ENCODE measurements at places on chromosomes 6 and 20.

DNA sequence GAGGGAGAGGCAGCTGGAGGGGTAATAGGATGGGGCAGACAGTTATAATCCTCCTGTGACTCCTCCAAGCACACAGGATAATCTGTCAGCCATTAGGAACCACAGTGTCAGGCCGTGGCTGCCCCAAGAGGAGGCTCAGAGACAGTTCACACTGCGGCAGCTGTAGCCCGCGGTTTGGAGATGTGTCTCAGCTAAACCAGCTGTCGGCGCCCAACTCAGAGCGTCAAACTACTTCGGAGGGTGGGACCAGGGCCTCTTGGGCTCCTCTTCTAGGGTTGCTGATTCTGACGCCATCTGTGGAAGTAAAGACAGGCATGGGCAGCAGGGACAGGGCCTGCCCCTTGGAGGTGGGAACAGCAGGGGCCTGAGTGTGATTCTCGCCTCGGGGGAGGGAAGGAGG is 309.8 kb downstream of the CDC5L start:
- no peak for DNase-seq

GRCh38 chr6:100257793-100258395 is 206.8 kb downstream of the SIM1 start:
- DNase-seq, result no peak

DNA sequence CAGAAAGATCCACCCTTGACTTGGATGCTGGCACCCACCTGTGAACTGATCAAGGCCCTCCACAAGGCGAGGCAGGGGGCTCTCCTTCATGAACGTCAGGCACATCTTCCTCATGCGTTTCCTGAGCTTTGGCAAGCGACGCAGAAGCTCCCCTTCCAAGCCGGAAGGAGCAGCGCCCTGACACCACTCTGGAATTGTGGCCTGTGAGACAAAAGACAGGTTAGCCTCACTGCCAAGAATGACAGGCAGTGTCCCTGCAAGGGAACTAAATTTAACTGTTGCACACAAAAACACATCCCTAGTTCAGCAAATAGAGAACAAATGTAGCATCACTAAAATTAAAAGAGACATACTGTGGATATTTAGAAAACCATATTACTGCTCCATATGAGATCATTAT is 42.0 kb upstream of the LYRM2 start:
- no peak for DNase-seq

DNA sequence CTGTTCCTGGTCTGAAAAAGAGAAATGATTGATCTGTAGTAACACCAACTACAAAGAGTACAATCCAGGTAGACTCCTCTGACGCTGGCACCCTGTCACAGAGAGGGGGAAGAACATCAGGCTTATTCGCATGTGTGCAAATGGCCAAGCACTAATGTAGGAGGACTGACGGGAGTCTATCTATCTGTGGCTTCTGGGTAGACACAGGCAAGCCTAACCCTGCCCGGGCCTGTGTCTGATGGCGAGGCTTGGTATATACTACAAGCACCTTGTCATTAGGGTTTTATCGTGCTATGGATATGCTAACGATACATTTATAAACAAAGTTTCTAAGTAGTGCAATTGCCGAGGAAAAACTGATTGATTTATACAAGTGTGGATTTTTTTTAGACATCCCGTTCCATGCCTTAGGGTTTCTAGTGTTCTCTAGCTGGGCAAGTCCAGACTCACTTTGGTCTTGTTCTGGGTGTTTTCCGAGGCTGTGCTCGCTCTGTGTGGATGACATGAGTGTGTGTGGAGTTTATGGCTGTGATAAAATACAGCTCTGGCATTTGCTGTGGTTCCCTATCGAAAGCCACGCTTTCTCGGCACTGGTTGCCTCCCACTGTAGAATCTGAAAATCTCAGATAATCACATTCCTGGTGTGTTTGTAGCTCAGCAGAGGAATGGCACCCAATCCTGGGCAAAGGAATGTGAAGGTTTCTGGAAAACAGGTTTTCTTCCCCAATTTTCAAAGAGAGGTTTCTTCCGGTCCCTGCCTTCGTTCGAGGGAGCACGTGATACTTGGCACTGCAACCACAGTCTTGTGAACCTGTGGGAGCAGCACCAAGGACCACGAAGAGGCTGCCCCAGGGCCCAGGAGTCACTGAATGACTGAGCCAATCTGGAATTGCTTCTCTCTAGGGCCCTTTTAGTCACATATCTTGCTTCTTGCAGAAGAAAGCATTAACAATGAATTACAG is 67.5 kb upstream of the EDN1 start:
- no peak for DNase-seq

- DNase-seq, result no peak
Measured at GRCh38 chr6:109521080-109521479, 38.1 kb upstream of the ZBTB24 start.

DNA sequence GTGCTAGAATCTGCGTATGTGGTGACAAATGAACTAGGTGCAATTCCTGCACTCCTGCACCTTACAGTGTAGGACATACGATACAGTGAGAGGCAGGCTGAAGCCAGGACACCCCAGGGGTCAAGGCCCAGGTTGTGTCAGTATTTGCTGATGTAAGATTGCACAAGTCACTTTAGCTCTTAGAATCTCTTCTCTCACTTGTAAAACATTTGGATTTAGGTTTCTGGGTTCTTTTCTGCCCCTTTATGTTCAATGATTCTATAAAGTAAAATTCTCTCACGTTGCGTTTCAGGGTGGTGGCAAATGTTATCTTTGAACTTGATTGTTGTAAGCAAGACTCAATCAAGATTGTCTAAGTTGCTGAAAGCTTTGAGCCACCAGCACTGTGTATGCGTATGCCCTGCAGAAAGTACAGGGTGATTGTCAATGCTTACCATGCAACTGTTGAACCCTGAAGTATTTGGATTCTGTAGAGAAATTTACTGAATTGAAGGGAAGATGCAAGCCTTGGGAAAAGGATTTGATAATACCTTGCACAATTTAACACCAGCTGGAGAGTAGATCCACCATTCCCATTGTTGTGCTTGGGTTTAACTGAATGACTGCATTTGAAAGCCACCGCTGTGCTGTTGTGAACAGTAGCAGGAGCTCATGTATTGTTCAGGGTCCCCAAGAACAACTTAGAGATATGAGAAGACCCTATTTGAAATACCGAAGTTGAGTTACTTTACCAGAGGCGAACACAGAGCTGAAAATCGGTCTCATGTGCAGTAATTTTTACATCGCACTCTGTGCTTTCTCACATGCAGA is 106.1 kb upstream of the CITED2 start:
- no peak for DNase-seq

GRCh38 chr6:30219244-30219643 is 6.0 kb upstream of the TRIM26 start:
- peak; percentile 33 for DNase-seq

DNA sequence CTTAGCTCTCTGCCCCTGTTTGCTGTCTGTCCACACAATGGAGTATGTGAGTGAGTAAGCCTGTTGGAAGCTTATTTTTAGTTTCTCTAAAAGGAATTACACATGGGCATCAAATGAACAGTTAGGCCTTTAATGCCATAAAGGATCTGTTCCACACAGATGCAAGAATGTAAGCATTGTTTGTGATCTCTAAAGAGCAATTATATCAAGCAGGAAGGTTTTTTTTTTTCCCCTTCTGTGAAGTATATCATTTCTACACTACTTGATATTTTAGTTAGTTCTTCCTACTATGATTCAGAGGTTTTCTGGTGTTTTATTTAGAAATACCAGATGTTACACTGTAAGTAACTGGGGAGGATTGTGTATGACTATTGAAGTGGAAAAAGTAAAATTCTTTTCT is 627.5 kb downstream of the COL12A1 start:
- no peak for DNase-seq

DNA sequence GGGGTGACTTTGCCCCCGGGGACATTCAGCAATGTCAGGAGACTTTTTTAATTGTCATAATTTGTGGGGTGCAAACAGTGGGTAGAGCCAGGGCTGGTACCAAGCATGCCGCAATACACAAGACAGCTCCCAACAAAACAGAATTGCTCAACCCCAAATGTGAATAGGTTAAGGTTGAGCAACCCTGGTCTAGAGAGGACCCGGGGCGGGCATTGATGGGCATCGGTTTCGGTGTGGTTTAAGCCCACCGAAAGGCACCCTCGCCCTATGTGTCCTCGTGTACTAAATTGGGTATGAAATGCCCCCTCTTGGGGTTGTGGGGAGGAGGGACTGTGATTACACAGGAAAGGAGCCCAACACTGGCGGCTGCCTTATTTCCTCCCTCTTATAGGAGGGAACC is 36.0 kb downstream of the KIAA1755 start:
- no peak for DNase-seq

DNA sequence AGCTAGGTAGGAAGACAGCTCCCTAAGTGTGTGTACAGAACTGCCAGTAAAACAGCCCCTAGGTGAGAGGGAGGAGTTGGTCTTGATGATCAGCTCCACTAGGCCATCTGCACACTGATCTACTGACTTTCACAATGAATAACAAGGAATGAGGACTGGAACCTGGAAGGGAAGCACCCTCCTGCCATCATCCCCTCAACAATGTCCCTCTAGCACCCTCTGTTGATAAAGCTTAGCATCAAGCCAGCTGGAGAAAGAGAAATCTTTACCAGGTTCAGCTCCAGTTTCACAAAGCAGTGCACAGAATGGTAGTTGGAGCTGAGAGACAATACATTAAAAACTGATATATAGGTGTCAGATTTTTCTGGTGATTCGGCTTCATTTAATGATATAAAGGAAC is 57.2 kb upstream of the IRAK1BP1 start:
- DNase-seq, result no peak

DNA sequence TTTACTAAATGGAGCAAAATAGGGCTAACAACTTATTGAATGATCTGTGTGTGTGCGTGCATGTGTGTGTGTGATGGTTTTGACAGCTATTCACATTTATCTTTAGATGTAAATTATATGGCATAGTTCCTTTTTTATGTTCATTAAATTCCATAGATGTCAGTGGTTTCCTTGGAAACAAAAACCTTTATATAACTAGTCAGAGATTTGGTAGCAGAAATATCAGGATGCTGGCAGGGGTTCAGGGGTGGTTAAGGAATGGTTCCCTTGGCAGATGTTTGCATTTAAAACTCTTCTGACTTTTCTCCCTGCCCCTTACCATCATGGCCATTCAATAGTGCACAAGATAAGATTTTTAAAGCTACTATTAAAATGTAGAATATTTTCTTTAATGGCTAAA is 256.6 kb downstream of the PLCB1 start:
- DNase-seq, result peak; percentile 35

DNA sequence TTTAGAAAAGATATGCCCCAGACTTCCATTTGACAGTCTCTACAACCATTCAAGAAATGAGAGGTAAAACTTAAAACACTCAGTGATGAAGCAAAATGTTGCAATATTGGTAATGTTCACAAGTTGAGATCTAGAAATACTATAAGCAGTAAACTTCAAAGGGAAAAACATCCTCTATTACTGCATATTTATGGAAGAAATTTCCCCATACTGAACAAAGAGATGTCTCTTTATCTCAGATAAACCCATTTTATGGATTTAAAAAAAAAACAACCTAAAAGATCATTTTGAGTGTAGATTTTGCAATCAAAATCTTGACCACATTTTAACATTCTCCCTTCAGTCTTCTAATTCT is 177.8 kb upstream of the TAB2 start:
- DNase-seq, result no peak

- DNase-seq, result no peak
Measured at GRCh38 chr20:38194971-38195504, 30.0 kb upstream of the TGM2 start.

DNA sequence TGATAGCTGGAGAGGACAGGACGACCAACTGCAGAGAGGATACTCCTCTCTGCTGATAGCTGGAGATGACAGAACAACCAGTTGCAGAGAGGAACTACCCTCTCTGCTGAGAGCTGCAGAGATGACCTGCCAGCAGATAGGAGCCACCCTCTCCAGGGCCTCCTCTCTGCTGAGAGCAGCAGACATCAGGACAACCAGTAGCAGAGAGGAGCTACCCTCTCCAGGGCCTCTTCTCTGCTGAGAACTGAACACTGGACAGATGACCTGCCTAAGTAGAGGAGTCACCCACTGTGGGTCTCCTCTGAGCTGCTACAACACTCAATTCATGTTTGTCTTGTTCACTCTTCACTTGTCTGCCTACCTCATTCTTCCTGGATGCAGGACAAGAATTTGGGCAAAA is 27.3 kb upstream of the ZBTB24 start:
- DNase-seq, result no peak

GRCh38 chr6:7124636-7125035 is 16.9 kb downstream of the RREB1 start:
- no peak for DNase-seq

- no peak for DNase-seq
Measured at GRCh38 chr20:39857187-39857586, 831.8 kb downstream of the MAFB start.

DNA sequence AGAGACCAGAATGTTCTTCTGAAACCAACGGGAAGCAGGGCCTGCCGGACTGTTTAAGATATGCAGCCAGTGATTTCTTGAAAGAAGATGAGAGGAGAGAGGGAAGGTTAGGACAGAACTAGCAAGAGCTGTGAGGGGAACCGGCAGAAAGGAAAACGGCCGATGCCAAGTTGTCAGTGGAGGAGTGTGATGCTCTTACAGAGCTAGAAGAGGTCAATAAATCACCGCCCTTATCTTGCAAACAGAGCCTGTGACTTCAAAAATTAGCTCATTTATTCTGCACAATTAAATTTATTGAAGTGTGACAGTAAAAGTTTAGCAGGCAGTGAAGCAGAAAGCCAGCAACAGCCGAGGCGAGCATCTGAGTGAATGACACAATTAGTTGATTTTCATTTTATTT is 509.5 kb upstream of the ID4 start:
- peak; percentile 53 for DNase-seq

GRCh38 chr6:25050356-25050755 is 114.6 kb upstream of the RIPOR2 start:
- no peak for DNase-seq

DNA sequence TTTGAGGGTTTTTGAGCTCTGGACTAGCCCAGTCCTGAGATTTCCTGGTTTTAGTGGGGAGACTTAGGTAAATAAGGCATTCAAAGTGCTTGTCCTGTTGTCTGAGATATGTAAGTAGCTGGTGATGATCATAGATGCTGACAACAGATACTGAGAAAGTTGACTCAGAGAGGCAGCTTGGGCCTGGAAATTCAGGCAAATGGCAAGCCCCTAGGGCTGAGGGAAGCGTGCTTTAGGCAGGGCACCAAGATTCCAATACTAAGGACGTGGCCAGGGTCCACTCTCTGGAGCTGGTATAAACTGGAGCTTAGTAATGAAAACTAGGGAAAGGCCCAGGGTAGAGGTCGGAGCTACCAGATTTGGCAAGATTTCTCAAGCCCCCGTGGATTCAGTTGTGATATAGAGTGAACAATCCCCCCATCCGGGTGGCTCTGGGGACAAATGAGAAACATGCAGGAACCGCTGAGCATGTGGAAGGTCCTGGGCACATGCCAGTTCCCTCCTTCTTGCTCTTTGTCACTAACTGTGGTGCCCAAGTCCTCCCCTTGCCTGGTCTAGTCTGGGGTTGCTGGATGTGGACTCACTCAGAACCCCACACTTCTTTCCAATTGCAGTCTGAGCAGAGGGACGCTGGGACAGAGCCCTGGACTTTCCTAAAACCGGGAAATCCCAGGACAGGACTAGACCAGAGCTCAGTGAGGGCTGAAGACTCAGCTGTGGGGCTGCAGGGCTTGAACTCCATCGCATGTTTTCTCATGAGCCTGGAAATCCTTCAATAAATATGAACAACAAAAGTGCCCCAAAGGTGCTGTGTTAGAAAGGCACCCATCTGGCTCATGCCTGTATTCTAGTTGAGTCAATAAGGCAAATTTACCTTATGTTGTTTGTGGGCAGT is 10.3 kb downstream of the SLC22A3 start:
- no peak for DNase-seq
